ENCODE measurements at places on chromosomes 5 and 9.

DNA sequence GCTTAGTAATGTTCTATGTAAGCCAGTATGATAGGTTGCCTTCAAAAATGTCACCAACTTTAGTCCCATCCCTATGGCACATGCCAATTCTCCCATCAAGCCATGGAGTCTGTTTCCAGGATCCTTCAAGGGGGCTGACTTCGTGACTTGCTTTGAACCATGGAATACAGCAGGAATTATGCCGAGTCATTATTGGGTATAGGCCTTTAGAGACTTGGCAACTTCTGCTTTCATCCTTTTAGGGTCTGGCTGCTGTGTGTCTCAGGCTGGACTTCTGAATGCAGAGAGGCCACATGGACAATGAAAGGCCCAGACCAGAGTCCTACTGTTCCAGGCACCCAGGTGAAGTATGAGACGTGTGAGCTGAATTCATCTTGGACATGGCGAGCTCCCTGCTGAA is 109.8 kb downstream of the DENND1A start:
- no peak for DNase-seq

- DNase-seq, result no peak
Measured at GRCh38 chr9:98220911-98221310, 28.5 kb upstream of the CORO2A start.

- DNase-seq, result no peak
Measured at GRCh38 chr5:85453026-85453349, 1068.3 kb upstream of the EDIL3 start.

DNA sequence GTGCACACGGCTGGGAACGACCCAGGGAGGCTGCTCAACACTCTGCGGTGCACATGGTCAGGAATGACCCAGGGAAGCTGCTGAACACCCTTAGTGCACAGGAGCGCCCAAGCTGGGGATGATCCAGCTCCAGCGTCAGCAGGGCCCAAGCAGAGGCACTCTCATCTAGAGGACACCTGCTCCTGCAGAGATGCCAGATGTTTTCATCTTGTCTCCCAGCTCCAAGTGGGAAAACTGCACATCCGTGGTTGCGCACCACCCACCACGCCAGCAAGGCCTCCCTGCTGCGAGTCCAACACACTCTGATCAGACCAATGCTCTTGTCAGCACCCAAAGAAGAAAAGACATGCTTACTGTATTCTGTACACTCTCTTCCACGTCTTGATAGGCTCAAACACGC is 34.1 kb downstream of the UBE2QL1 start:
- DNase-seq, result no peak

DNA sequence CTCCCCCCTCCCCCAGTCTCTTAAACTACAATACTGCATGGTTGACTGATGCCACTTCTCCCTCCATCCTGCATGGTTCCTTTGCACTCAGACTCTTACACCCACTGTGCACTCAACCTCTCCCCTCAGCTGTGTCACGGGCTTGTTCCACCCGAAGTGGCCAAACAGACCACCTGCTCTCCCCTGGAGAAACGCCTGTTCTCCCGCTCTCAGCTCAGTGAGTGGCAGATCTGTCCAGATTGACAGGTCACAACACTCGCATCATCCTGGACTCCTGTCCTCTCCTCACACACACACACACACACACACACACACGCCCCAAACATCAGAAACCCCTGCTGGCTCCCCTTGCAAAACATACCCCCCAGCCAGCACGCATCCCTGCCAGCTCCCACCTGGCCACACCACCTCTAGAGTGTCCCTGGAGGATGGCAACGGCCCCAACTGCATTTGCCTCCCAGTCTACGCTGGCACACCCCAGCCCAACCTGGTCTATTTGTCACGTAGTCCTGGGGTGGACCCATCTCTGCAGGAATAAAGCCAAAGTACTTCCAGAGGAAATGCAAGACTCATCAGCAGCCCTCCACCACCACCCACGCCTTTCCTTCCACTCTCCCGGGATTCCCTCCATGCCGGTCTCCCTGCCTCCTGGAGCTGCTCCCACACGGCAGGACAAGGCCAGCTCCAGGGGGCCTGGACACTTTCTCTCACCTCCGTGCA is 2.9 kb downstream of the OR2V1 start:
- DNase-seq, result no peak

DNA sequence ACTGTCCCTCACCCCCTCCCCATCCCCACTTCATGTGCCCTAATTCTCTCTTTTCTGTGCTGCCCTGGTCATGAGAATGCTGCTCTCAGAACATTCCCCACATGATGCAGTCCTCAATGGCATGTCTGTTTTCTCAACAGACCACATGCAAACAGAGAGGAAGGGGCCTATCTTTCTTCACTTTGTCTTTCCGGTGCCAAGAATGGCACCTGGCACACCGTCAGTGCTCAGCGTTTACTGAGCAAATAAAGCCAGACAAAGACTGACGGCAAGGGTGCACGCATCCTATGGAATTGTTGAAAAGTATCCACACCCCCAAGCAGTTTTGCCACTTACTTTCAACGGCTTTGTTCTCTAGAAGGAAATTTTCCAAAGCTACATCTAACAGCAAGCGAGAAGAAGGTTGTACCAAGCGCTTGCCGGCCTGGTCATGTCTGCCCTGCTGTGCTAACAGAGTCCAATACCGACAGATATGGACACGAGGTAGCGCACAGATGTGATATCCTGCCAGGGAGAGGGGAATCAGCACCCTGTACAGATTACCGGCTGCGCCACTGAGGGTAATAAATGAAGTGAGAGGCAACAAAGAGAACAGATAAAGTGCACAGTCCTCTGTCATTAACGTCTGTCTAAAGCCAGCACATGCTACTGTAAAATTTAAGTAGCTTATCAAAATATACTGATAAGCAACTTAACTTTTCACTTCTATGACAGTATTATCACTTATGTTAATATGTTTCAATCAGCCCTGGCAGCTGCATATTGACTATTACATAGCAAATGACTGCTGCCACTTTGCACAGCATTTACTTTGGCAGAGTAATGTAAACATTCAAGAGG is 251.7 kb downstream of the DENND1A start:
- no peak for DNase-seq

- no peak for DNase-seq
Measured at GRCh38 chr5:146745931-146746577, 132.5 kb downstream of the PPP2R2B start.

GRCh38 chr9:88076286-88077070 is 61.8 kb downstream of the SPATA31C2 start:
- no peak for DNase-seq

DNA sequence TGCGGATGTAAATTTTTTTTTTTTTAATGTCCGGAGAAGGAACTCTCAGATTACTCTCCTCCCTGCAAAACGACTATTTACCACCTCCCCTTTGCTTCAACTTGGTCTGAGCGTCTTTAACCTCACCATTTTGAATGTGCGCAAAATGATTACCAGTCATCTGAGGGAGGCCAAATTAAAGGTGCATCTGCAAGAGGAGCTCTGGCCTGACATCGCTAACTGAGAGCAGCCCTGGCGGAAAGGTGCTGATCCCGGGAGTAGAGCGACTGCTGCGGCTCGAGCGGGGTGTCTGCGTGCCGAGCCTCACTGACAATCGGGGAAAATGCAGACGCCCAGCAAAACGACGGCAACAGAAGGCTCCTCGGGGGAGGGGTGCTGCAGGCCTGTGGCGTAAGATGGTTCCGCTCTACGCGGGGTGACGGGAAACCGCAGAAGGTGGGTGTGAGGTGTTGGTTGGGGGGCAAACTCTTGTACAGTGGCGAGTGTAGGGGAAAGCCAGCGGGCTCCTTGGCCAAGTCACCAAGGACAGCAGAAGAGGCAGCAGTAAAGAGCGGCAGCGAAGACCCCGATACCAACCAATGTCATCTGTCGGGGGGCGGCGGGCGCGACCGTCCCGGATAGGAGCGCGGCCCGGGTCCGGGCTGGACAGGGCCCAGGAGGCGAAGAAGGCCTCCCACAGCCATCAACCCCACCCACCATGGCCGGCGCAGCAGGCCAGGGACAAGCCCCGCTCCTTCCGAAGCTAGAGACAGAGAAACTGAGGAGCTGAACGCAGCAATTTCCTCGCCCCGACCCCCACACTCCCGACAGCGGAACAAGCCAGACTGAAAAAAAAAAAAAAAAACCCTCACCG is 557 bp downstream of the PJA2 start:
- peak; percentile 84 for DNase-seq

GRCh38 chr5:113271015-113271414 is 163.8 kb downstream of the TSSK1B start:
- DNase-seq, result no peak

- DNase-seq, result no peak
Measured at GRCh38 chr9:94983552-94983951, 257.1 kb downstream of the AOPEP start.

- DNase-seq, result peak; percentile 14
Measured at GRCh38 chr5:5419291-5420210, 2.9 kb upstream of the ICE1 start.

DNA sequence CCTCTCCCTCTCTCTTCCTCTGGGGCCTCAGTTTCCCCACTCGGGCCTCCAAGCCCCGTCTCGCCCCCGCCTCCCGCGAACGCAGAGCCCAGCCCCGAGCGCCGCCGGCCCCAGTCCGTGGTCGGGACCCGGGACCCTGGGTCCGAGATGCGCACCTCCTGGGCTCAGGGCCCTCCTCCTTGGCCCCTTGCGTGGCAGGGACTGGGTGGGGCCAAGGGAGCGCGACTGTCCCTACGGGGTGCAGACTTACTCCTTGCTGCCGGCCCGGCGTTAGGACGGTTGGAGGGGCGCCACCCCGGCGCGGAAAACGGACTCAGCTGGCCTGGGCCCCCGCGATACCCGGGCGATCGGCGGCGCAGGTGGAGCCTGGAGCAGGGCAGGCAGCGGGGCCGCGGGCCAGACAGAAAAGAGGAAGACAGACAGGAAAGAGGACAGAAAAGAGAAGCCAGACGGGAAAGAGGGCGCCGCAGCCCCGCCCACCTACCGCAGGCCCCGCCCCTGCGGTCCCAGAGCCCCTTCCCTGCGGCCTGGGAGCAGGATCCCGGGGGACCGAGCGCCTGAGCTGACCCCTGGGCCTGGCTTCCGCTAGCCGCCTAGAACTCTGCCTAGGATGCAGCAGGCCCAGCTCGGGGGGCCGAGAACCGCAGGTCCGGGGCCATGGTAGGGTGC is at the start of gene GBGT1:
Gene GBGT1, minus strand, starts transcription at position 411 of the 669 bp plus-strand sequence. CDS start 1,502 bp downstream, outside the sequence.
- peak; percentile 20 for DNase-seq

DNA sequence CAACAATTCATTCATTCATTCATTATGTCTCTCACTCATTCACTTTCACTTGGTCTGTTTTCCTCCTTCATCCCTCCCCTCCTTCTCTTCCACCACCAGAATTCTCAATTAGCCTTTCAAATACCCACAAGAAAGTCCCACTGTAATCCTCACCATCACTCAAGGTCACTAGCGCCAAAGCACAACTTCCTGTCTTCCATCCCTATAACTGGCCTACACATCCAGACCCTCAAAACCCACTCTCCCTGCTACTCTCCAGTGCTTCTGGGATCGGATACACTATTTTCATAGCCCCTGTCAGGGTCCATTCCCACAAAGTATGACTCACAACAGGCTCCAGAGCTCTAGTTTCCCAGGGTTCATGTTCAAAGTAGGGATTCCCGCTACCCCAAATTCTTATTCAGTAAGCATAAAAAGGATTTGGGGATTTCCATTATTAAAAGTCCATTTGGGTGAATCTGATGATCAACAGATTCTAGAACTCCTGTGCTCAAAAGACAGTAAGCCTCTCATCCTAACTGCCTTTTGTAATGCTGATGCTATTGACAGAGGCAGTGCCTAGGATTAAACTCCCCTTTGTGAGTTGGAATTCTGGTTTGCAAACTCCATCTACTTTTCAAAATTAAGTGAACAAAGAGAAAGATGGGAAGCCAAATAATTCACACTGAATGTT is 250.9 kb downstream of the SEMA5A start:
- no peak for DNase-seq

Data from CD4-positive, alpha-beta T cell treated with Interleukin-4 for 4 hours (primary cell).